Lower lobe of right lung (tissue), 2 donors: ENCODE measurements at places on chromosomes 5 and 9.
A peak's percentile ranks its signal among the peaks of the same experiment; 100 is the strongest.

- no peak for DNase-seq
Observed at GRCh38 chr9:133631111-133631510, 5.1 kb upstream of the DBH start.

DNA sequence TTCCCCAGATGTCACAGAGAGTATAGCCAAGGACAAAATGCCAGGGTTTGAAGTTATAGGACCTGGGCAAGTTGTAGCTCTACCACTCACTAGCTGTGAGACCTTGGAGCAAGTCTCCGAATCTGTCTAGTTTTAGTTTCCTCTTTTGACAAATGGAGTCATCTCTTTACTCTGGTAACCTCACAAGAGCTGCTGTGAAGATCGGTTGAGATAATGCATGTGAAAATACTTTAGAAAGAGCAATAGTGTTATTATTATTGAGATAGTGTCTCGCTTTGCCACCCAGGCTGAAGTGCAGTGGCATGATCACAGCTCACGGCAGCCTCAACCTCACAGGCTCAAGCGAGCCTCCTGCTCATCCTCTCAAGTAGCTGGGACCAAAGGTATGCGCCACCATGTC is 117.9 kb upstream of the NR5A1 start:
- no peak for DNase-seq

DNA sequence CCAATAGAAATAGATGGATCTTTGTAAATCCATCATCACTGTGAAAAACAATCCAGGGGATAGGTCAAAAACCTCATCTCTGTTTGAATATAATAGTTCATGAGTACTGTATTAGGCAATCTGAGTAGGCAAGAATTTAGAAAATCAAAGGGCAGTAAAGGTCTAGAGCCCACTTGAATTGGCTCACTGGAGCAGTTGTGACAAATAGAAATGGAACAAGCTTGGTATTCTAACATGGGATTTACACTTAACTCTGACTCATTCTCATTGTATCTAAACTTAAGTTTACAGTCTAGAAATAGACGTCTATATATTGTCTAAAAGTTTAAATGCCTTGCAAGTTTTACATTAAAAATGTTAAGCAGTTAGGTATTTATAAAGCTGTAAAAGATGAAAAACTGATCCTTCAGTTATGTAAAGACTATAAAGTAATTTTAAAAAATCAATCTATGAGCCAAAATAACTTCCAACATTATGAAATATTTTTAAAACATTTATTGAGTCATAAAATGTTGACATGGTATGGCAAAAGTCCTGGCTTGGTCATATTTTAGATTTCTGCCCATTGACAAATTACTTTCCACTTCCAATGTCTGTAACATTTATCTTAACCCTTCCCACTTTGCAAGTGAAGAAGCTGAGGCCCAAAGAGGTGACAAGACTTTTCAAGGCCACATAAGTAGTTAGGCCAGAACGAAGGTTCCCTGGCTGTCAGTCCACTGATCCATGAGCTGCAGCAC is 203.7 kb upstream of the NREP start:
- DNase-seq: no peak

GRCh38 chr9:95971815-95972214 is 96.3 kb downstream of the ERCC6L2 start:
- DNase-seq: no peak

GRCh38 chr9:6822696-6823095 is 64.9 kb downstream of the KDM4C start:
- no peak for DNase-seq

DNA sequence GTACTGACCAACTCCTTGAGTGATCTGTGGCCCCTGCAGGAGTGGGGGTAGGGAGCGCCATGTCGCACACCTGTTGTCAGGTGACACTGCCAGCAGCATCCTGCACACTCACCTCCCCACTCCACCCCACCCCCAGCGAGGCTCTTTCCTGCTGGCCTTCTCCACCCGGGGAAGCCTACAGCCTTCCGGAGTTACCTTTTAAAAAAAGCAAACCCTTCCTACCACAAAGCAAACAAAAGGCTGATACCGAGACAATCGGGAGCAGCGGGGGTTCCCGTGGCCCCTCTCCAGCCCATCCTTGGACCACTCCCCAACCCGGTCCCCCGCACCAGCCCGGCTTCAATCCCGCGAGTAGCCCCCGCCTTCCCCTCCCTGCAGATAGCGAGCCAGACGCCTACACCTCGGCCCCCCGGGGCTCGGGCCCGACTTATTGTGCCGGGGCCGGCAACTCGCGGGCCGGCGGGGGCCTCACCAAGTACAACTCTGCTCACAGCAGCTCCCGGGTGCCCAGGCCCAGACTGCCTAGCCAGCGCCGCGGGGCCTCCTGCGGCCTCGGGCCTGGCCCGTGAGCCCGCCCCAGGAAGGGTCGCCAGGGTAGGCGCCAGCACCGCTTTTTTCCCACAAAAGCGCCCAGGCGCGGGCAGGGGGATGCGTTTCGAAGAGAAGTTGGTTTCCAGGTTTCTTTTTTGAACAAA is 724 bp downstream of the MACROH2A1 start:
- DNase-seq: peak; percentile 71

DNA sequence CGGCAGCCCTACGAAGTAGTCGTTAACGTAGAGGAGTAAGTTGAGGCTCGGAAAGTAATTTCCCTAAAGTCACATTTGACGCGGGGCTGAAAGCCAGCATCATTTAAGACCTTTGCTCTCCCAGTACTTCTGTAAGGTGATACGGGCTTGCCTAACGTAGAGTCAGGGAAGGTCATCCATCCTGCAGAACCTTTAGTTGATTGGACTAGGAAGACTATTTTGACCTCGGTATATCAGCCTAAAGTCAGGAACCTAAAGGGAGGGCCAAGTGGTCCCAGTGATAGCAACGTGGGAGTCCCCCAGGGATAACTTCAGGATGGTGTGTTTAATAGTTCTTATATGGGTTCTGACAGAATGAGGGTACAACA is 657 bp downstream of the NUP214 start:
- DNase-seq: no peak

DNA sequence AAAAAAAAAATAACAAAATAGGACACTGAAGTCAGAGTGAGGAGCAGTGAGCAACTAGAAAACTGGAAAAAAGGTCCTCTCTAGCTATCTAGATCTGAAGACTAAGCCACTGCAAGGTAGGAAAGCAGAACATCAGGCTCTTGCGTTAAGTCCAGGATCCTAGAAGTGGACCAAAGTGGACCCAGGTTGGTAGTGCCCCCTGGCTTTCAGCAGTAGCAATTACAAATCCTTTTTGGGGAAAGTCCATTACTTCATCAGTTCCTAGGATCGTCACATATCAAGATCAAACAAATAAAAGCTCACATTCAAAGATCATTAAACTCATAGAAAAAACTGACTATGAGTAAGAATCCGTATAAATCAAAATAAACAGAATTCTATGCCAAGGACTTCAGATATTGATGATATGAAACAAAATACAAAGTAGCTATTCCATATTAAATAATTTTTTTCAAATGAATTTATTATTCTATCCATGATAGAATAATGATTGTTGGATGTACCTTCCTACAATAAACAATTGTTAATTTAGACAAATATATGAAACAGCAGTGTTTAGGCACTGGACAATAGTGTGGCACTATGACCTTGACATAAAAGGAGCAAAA is 6.5 kb upstream of the RICTOR start:
- DNase-seq: no peak

- DNase-seq: no peak
Observed at GRCh38 chr9:94687451-94687850, 39.0 kb upstream of the AOPEP start.

- no peak for DNase-seq
Observed at GRCh38 chr9:124803911-124804310, 27.0 kb downstream of the OLFML2A start.

DNA sequence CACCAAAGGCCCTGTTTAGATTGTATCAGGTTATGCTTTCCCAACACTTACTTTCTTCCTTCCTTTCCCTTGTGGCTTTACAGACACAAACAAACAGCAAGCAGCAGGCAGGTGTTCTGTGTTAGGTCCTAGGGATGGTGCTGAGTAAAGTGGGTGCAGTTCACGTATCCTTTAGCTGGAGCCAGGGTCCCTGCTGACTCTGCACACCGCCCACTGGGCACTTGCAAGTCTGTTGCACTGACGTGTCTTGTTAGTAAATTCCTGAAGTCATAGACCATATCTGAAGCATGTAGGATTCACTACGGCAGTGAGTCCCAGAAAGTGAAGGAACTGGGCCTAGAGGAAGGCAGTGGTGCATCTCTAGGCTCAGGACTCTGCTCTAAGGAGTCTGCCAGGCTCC is 96.5 kb downstream of the DAPK1 start:
- DNase-seq: peak; percentile 45

- DNase-seq: no peak
Observed at GRCh38 chr9:8492024-8492423, 692.4 kb upstream of the DMAC1 start.
